ENCODE measurements at places on chromosomes 1 and 21. TPM values are rescaled to one million over a fixed set of nuclear protein-coding genes. Genes with fewer than 3 reads are reported as not detected.

Gene ADPRS
- 27.4 TPM for total RNA-seq

Gene CFHR4
- not detected for total RNA-seq

Gene DCDC2B
- not detected for total RNA-seq

Gene C4BPA
- total RNA-seq, result not detected

Gene LCE2B
- not detected for total RNA-seq

Gene MYOM3
- total RNA-seq, result 0.13 TPM

Gene LCE1A
- total RNA-seq, result not detected

Gene SFT2D2
- 47.7 TPM for total RNA-seq

Gene RHOU
- 0.91 TPM for total RNA-seq

Gene KCNJ15
- total RNA-seq, result 2.4 TPM

Gene NPPB
- not detected for total RNA-seq

Measured in smooth muscle cell of the pulmonary artery (primary cell).